ENCODE measurements at places on chromosomes 2 and 18.

DNA sequence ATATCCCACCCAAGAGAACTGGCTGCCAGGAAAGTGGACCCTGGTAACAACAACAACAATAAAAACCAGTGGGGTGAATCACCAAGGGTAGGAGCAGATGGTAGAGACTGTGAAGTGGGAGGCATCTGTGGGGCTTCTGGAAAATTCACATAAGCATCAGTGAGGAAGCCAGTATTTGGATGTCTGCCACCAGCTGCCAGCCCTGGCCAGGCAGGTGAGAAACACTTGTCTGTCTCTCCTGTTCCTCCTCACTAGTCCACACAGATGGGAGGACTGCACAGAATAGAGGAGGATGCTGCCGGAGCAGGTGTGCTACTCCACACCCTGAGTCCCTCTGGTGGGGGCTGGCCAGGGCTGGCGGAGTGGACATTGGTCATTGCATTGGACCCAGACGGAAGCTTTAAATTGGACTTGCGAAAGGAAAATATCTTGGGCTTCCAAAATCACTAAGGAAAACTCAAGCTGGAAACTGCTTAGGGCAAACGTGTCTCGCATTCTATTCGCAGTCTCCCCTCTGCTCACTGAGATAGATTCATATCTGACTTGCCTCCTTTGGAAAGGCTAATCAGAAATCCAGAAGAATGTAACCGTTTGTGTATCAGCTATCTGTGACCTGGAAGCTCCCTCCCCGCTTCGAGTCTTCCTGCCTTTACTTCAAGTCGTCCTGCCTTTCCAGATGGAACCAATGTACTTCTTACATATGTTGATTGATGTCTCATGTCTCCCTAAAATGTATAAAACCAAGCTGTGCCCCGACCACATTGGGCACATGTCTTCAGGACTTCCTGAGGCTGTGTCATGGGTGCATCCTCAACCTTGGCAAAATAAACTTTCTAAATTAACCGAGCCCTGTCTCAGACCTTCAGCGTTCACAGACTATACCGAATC, 69.1 kb downstream of the NAB1 start:
- peak; percentile 66 for DNase-seq

- DNase-seq, result no peak
These were observed 268.9 kb upstream of the TANK start for GRCh38 chr2:160891353-160891740.

DNA sequence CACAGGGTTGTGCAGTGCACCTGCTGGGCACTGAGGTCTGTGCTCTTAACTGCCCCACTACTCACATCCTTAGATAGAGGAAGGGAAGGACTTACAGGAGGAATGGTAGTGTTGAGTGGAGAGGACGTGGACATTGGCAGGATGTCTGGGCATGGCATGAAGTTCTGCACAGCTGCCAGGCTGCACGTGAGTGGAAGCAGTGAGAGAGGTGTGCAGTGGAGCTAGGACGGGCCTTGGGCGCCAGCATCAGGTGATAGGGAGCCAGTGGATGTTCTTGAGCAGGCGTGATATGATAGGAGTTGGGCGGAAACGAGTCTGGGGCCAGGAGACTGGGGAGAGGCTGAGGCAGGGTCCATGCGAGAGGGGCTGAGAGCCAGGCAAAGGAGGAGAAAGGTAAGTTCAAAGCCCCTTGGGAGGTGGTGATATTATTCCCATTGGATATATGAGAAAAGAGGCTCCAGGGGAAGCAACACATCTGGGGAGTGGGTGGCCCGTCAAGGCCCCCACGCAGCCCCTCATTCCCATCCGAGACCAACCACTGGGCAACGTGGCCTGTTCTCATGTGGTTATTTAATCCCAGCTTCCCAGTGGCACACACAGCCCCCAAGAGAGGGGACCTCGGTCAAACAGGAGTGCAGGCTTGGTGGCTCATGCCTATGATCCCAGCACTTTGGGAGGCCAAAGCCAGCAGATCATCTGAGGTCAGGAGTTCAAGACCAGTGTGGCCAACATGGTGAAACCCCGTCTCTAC, 45.7 kb upstream of the SNED1 start:
- no peak for DNase-seq

DNA sequence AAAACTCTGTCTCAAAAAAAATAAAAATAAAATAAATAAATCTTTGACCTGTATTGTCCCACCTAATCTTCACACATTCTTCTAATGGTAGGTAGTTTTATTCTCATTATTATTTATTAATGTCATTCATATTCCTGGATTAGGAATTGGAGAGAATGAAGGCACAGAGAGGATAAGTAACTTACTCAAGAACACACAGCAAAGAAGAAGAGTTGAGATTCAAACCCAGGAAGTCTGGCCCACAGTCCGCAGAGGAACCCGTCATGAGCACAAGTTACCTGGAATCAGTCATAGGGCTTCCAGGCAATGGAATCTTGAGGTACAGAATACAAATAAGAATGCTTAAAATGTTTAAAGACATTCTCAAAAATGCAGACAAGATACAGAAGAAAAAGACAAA, 46.3 kb upstream of the SLC66A3 start:
- no peak for DNase-seq

GRCh38 chr2:209913786-209914345, 88.6 kb upstream of the RPE start:
- DNase-seq, result no peak

DNA sequence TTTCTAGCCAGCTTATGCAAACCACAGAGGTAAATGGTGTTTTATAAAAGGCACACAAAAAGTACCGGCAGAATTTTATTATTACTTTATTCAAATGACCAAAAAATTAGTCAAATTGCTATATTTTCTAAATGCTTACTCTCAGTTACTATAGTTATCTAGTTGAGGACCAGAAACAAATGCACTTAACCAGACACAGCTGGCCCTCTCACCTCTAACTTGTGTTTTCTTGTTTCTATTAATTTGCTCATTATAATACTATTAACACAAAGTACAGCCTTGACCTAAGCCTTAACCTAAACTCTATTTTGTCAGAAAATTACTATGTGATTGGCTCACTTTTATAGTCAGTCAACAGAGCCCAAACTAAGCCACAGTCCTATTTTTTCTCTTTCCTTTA, 26.2 kb downstream of the OLA1 start:
- no peak for DNase-seq

- no peak for DNase-seq
These were observed 193.6 kb downstream of the MIB1 start for GRCh38 chr18:21933931-21934765.

GRCh38 chr2:17638196-17638743, 97.8 kb downstream of the VSNL1 start:
- no peak for DNase-seq
